ENCODE measurements at places on chromosomes 3 and 15.

GRCh38 chr3:26505399-26505798 is 117.2 kb upstream of the LRRC3B start:
- DNase-seq: no peak

GRCh38 chr15:69505956-69506556 is 53.4 kb downstream of the RPLP1 start:
- DNase-seq: no peak

GRCh38 chr3:162365066-162365719 is 868.6 kb downstream of the OTOL1 start:
- no peak for DNase-seq

DNA sequence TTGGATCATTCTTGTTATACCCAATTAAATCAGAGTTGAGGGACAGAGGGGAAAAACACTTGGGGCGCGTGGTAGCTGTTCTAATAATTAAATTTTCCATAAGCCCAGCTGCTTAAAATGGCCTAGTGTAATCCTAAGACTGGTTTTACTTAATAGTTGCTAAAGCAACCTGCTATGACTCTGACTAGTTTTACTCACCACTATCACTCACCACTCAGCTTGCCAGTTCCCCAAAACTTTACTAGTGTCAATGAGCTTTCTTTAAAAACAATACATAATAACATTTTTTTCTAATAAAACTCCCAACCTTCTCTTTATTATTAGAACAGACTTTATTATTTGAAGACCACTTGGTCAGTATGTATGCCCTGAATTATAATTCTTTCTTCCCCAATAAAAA is 49.6 kb downstream of the ECT2 start:
- DNase-seq: peak; percentile 12

DNA sequence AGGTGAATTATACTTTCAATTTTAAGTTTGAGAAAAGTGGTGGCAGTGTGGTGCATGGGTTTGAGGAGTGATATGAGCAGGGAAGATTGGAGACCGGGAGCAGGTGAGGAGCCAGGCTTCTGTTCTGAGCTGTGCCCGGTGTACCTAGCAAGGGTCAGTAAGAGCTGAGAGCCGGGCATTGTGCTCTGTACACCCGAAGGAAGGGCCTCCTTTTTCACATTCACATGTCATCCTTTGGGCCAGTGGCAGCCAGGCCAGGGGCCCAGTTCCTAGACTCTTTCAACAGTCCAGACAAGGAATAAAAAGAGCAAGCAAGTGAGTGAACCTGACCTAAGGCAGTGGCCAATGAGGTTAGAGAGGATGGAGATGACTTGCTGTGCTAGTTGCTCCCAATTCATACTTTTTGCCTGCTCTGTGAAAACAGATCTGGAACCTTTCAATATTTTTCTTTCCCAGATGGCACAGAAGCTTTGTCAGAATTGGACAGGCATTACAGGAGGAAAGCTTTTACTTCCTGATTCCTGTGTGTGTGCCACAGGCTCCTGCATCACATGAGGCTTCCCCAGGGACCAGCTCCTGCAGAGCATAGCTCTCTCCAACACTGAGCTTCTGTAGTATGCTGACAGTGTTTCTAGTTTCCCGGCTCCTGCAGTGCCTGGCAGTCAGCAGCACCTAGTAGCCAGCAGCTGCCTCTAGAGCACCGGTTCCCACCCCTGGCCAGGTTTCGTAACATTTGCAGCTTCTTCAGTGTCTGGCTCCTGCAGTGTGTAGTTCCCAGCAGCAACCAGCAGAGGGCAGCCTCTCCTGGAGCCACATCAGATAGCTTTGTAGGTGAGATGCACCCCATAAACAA is 5.3 kb upstream of the TRA2B start:
- peak; percentile 80 for DNase-seq

- DNase-seq: peak; percentile 34
Measured at GRCh38 chr3:69033470-69033869, 18.7 kb downstream of the TMF1 start.

DNA sequence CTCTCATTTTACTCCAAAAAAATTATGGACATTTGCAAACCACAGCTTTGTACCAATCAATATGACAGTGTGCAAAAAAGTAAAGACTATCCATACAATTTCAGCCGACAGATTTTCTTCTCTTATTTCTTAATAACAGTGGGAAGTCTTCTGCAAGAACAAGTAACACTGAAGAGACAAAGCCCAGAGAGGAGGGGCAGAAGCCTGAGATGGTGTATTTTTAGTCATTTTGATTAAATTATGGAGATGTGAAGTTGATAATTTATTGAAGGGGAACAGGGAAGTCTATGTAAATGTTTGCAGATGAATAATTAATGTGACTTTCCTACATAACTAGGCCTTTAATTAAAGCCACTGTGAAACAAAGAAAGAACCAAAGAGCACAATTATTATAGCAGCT is 45.7 kb upstream of the IGSF11 start:
- no peak for DNase-seq

- no peak for DNase-seq
Measured at GRCh38 chr3:13415997-13416793, 3.9 kb downstream of the NUP210 start.

GRCh38 chr15:31207246-31207645 is 105.7 kb upstream of the TRPM1 start:
- no peak for DNase-seq

DNA sequence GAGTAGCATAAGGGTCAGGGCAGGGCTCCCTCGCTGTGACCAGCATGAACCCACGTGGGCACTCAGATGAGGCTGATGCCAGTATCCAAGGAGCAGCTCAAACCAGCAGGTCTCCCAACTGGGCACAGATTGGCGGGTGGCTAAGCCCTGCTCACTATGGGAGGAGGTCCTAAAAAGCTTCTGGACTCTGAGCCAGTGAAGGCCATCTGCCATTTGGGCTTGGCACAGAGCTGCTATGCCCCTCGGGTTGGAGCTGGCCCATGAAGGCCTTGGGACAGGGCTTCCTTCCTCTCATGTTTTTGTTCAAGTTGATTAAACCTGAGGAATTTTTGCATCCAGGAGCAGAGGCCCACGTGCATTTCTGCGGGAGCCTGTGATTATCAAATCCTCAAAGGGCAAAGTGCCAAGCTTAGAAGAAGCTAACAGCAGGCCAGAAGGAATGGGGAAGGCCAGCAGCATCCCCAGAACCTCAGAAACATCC is 4.3 kb upstream of the STRA6 start:
- DNase-seq: no peak

- no peak for DNase-seq
Measured at GRCh38 chr15:92153620-92154019, 240.1 kb upstream of the ST8SIA2 start.

DNA sequence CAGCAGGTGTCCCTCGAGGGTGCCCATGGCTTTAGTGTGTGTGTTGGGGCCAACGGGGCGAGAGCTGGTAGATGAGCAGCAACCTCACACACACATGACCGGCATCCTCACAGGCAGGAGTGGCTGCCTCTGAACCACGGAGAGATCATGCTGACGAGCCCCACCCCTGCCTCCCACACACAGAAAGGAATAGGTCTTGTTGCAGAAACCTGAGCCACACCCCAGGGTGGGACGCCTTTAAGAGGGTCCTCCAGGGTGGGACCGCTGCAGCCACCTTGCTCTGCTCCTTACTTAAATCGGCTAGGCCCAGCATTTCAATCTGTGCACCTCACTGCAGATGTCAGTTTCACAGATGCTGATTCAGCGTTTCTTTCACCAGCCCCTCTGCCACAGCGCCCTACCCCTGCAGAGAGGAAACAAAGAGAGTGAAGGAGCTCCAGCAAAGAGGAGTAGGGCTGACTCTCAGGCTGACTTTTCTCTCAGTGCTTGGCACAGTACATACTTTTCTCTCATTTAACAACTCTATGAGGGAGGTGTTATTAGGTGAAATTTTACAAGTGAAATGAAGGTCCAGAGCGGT is 61.2 kb upstream of the EPHB3 start:
- DNase-seq: no peak

DNA sequence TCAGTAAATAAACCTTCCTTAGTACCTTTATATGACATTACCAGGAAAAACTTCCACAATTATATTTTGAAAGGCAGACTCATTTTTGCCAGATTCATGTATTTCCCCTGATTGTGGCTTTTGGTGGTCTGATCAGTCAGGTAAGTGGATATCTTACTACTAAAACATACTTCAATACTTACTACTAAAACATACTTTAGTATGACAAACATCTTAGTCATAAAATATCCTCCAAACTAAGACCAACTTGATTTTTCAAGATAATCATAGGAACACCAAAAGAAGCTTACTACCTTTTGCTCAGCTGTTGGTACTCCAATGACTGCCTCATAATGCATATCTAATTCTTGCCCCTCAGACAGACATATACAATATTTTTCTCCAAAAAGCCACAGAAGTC is 9.3 kb downstream of the TJP1 start:
- peak; percentile 74 for DNase-seq

DNA sequence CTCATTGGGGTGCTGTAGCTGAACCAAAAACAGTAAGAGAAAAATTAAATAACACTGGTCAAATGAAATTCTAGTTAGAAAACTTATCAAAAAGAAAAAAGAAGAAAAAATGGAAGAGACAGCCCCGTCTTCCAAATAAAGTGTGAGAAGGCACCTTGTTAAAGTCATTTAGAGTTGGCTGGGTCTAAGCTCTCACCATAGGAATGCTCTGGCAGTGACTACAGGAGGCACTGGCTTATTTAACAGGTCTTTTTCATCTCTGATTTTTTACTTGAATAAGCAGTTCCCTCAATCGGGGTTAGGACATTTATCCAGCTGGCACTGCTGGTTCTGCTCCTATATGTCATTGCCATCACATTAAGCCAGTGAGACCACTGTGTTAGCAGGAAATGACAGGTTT is 1.6 kb upstream of the ABI3BP start:
- DNase-seq: no peak

DNA sequence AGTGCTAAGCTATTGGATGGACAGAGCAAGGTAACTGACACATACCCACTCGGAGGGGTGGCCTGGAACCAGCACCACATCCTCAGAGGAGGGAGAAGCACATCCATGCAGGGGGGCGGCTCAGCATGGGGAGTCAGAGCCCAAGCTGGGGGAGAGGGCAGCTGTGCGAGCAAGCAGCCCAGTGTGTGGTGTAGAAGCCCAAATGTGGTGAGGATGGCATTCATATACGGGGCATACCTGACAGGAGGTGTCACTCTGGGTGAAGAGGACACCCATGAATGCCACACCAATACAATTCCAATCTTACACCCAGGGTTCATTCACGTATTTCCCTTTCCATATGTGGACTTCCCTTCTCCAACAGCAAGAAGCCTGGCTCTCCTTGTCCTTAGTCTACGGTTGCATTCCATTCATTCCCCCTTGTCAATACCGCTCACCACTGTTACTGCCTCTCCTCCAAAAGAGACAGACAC is 58.7 kb upstream of the ACAN start:
- no peak for DNase-seq

DNA sequence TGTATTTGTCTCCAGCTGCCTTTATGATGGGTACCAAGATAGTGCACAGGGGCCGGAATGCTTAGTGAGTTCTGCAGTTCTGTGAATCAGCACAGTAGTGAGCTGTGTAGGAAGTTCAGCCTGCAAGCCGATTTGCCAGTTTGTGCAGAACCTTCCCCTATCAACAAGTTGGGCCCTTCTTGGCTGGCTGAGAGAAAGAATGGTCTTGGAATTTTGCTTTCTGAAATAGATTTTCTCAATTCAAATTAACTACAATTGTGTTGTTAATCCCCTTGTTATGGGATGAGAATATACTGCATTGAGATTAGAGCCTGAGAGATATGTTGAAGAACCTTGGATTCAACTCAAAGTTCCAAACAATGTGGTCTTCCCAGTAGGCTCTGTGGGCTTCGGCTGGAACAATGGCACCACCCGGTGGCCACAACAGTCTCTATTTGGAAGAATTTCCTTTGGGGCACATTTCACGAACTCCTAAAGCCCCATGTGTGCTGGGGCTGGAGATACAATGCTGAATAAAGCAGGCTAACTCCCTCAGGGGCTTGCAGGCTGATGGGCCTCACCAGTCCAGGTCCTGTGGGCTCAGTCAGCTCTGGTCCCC is 59.1 kb downstream of the TRIM42 start:
- DNase-seq: peak; percentile 40

- no peak for DNase-seq
Measured at GRCh38 chr15:47674586-47675232, 42.6 kb upstream of the SEMA6D start.

DNA sequence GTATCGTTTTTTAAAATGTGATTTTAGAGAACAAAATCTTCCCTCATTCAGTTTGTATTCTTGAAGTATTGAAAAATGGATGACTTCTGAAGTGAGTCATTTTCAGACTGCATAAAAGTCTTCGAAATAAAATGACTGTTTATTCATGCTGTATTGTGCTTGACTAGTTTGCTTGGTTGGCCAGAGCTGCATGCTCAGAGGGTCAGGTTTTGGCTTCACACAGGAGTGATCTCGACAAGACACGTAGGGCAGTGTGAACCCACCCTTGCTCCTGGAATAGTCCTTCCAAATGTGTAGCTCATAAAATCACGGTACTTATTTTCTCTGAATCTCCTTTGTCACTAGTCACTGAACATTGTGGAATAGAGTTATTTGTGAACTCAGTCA is 73.3 kb downstream of the FNDC3B start:
- DNase-seq: no peak

DNA sequence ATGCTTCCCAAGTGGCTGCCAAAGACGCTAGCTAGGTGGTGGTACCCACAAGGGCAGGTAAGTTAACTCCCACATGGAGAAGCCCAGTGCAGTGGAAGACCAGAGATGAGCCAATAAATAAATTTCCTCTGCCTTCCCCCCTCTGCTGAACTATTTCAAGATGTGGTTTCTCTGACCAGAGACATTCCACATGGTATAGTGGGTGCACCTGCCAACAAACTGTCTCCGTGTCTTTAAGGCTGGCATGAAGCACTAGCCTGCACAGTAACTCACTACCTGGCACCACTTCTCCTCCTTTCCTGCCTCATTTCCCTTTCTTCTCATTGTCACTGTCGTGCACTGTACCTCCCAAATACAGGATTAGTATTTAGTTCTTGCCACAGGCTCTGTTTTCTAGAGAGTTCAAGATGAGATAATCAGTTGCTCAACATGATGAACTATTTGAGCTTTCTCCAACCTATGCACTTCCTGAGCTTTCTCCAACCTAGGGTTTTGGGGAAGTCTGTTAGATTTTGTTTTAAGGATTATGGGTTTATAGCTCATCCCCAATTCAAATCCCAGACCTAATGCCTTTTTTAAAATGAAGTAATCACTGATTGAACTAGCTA is 8.4 kb upstream of the CRTAP start:
- DNase-seq: no peak

- no peak for DNase-seq
Measured at GRCh38 chr15:70171256-70171886, 73.7 kb upstream of the TLE3 start.

DNA sequence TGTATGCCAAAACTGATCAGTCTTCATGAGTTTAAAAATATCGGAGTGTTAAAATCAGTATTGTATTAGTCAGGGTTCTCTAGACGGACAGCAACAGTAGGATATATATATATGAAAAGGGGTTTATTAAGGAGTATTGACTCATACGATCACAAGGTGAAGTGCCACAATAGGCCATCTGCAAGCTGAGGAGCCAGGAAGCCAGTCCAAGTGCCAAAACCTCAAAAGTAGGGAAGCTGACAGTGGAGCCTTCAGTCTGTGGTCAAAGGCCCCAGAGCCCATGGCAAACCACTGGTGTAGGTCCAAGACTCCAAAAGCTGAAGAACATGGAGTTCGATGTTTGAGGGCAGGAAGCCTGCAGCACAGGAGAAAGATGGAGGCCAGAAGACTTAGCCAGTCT is 391.0 kb upstream of the CADM2 start:
- no peak for DNase-seq
